ENCODE measurements at places on chromosomes 2 and 18. TPM values are rescaled to one million over a fixed set of nuclear protein-coding genes. Genes with fewer than 3 reads are reported as not detected.

SPATA3 gene
- not detected for total RNA-seq

PTPN2 gene
- 31.8 TPM for total RNA-seq

RIT2 gene
- total RNA-seq = not detected

PJVK gene
- total RNA-seq = not detected

INHA gene
- total RNA-seq = not detected

GPN1 gene
- 17.3 TPM for total RNA-seq

GBX2 gene
- not detected for total RNA-seq

TXNDC2 gene
- not detected for total RNA-seq

TTC32 gene
- total RNA-seq = 5.2 TPM

RPRM gene
- not detected for total RNA-seq

SMIM21 gene
- not detected for total RNA-seq

HOXD8 gene
- total RNA-seq = not detected

POTEC gene
- total RNA-seq = not detected

CD8B2 gene
- not detected for total RNA-seq

CYP27C1 gene
- 1.1 TPM for total RNA-seq

CXCR4 gene
- 5.7 TPM for total RNA-seq

NLRC4 gene
- total RNA-seq = 0.57 TPM

FAP gene
- total RNA-seq = 6.5 TPM

LYPD6 gene
- 0.83 TPM for total RNA-seq

COL4A4 gene
- total RNA-seq = 2.3 TPM

AMER3 gene
- not detected for total RNA-seq

B3GNT7 gene
- 4.6 TPM for total RNA-seq

SOWAHC gene
- total RNA-seq = 51.7 TPM

INPP5D gene
- total RNA-seq = 36.0 TPM

NOSTRIN gene
- total RNA-seq = 15.6 TPM

C2orf81 gene
- total RNA-seq = 0.76 TPM

FBXO48 gene
- 0.61 TPM for total RNA-seq

COL6A3 gene
- 62.6 TPM for total RNA-seq

CLEC4F gene
- total RNA-seq = not detected

DLGAP1 gene
- total RNA-seq = 0.09 TPM

CRYBA2 gene
- total RNA-seq = not detected

CPLX4 gene
- not detected for total RNA-seq

HAUS1 gene
- 29.2 TPM for total RNA-seq

ALKAL2 gene
- total RNA-seq = not detected

STARD6 gene
- not detected for total RNA-seq

HOXD3 gene
- total RNA-seq = 2.9 TPM

ATP8B1 gene
- total RNA-seq = 39.1 TPM

POTEI gene
- not detected for total RNA-seq

CREG2 gene
- total RNA-seq = 2.0 TPM

ERMN gene
- 1.1 TPM for total RNA-seq

PPM1B gene
- 53.8 TPM for total RNA-seq

CIB4 gene
- total RNA-seq = not detected

ACTG2 gene
- total RNA-seq = 107 TPM

ZNF396 gene
- total RNA-seq = 2.0 TPM
